ENCODE measurements at places on chromosomes 5 and 9.

- no peak for DNase-seq
Observed at GRCh38 chr9:37899041-37899440, 4.9 kb downstream of the SLC25A51 start.

DNA sequence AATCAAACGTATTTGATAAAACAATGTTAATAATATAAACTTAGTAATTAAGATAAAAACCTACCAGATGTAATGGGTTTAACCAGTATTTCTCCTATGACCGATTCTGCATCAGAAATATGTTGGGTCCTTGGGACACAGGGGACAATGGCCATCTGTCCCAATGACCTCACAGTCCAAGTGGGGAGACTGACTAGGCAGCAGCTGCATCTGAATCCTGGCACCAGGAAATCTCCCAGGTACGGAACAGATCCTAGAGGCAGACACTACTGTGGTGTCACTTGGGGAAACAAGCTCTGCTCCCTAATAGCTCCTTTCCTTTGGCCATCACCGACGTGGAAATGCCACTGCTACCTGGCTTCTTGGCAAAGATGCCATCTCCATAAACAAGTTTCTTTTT lies 81.8 kb upstream of the SARDH start:
- no peak for DNase-seq

DNA sequence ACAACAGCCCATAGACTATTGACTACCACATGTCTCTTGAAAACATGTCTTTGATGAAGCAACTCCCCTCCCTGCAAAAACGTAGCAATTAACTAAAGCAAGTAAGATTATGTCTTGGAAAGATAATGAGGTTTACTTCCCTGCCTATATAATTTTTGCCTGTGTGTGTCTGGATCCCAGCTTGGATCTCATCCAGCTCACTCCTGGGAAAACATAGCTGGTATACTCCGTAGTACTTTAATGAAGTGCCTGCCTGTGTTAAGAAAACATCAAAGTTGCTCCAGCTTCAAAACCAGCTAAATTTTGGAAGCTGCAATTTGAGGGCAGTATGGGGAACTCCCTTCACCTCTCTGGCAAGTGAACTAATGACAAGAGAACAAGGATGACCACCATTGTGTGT lies 182.6 kb upstream of the C9orf72 start:
- no peak for DNase-seq

DNA sequence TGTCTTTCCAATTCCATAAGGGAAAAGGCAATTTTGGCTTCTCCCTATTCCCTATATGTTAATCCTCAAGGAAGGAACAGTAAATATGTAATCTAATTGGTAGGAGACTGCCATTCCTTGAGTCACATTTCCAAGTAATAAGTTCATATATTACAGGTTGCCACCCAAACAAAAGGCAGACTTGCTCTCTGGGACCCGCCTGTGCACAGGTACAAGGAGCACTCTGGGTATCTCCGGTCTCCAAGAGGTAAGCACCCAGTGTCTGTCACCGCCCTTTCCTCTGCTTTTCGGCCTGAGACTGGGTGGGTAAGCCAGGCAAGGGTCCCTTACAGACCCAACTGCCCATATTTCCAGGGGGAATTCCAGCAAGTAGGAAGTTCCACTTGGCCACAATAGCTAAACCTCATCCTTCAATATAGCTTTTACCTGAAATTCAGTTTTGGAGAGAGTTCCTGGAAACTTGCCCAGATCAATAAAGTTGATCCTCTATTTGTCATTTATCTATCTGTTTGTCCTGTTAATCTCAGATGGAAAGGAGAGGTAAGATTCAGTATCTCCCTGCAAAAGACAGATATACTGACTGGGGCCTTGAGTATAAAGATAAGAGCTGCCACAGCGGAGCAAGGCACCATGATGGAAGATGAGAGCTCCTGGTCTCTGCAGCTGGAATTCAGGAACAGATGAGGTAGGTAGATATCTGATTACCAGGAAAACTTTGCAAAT lies 81.8 kb downstream of the SUSD1 start:
- no peak for DNase-seq

- DNase-seq: no peak
Observed at GRCh38 chr9:116039312-116039711, 114.3 kb upstream of the PAPPA start.

- DNase-seq: no peak
Observed at GRCh38 chr9:121833061-121833460, 181.6 kb downstream of the DAB2IP start.

- no peak for DNase-seq
Observed at GRCh38 chr5:140631831-140632365, 1.1 kb downstream of the CD14 start.

DNA sequence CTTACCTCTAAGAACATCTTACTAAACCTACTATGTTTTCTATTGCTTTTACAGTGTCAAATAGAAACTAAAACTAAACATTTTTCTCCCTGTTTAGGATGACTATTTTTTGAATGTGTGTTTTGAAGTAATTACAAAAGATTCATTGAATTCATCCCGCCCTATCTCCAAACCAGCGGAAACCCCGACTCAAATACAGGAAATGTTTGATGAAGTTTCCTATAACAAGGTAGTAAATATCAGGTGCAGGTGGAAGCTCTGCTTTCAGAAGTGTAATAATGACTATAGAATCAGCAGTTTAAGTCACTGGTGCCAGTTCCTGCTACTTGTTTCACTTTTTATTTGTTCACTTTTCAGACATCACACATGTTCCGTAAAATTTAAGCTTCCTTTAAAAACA lies 20.0 kb downstream of the ERAP2 start:
- DNase-seq: no peak

- no peak for DNase-seq
Observed at GRCh38 chr5:674630-675011, 18.5 kb downstream of the TPPP start.

DNA sequence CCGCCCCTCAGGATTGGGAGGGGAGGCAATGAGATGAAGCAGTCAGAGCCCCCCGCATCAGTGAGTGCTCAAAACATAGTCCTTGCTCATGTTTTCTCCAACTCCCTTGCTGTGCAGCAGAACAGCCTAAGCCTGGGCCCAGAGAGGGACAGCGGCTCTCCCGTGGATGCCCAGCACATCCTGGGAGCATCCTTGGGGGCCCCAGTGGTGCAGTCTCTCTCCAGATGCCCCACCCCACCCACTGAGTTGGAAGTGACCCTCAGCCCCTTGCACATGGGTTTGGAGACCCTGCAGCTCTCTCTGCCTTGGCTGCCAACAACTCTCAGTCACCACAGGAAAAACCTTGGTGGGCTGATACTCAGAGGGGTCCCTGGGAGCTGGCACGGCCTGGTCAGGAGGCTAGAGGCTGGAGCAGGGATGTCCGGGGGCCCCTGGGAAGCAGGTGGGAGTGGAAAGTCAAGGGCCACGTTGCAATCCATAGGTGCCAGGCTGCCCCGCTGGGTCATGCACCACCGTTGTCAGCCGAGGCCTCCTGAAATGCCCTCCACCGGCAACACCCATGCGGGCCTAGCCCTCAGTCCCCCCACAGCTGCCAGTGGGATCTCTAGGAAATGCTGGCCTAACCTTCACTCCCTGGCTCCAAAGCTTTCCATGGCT lies 242.5 kb downstream of the PBX3 start:
- DNase-seq: no peak

- DNase-seq: no peak
Observed at GRCh38 chr5:140557965-140558364, 692 bp upstream of the SRA1 start.
